Small intestine (tissue), 16 donors: ENCODE measurements at places on chromosomes 4 and X. TPM values are rescaled to one million over a fixed set of nuclear protein-coding genes. Genes with fewer than 3 reads are reported as not detected.

Gene FRAS1
- not detected for polyA plus RNA-seq

Gene ART3
- 0.60 TPM for polyA plus RNA-seq

Gene OTUD5
- polyA plus RNA-seq: 57.5 TPM

DNA sequence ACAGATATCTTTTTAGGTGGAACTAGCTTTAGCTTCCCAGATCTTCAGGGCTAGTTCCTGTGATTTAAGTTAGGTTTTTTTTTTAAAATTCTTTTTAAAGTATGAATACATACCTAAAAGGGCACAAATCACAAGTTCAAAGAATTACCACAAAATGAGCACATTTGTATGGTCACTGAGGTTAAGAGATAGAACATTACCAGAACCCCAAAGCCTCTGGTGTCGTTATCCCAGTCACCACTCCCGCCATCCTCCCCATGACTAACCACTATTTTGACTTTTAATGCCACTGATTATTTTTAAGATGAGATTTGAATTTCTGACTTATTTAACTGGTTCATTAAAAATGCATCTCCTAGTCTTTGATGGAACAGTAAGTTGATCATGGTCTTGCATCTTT lies 5.4 kb downstream of the PGK1 start:
- H3K36me3 ChIP-seq: peaks cover 17% of the 10 kb centered on the region
- H3K27me3 ChIP-seq: no peaks in the 10 kb centered on the region

- no peaks in the 10 kb centered on the region for H3K36me3 ChIP-seq
- H3K27ac ChIP-seq: no peak overlapping the region
- H3K4me3 ChIP-seq: no peak overlapping the region
- H3K4me1 ChIP-seq: no peaks in the 10 kb centered on the region
- no peaks in the 10 kb centered on the region for H3K27me3 ChIP-seq
Measured at GRCh38 chrX:138889149-138889548, 177.6 kb upstream of the FGF13 start.

GRCh38 chrX:15033917-15034316 lies 160.7 kb downstream of the MOSPD2 start:
- DNase-seq: no peak
- no peak overlapping the region for H3K4me3 ChIP-seq
- no peaks in the 10 kb centered on the region for H3K4me1 ChIP-seq
- no peaks in the 10 kb centered on the region for H3K36me3 ChIP-seq
- no peak overlapping the region for H3K27ac ChIP-seq

DNA sequence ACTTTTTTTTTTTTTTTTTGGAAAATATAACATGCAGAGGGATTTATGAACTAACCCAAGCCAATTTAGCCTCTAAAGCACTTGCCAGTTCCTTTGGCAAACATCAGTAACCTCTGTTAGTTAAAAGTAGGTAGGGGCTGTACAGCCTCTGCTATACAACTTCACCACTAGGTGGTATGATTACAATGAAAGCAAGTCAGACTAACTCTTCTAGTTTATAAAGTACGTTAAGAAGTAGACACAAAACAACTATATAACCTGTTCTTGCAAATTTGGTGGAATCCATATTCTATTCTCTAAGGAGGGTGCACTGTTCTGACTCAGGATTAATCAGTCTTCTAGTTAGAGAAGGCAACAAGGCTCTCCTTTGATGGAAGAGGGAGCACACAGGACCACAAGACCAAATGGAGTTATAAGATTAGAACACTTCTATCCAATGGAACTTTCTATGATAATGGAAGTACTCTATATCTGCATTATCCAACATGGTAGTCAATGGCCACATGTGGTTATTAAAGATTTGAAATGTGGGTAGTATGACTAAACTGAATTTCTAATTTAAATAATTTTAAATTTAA lies 12.8 kb downstream of the AIMP1 start:
- H3K4me1 ChIP-seq: no peaks in the 10 kb centered on the region
- DNase-seq: peak; percentile 44
- no peaks in the 10 kb centered on the region for H3K27me3 ChIP-seq
- peaks cover 9% of the 10 kb centered on the region for H3K36me3 ChIP-seq

- no peak overlapping the region for H3K27ac ChIP-seq
- H3K27me3 ChIP-seq: no peaks in the 10 kb centered on the region
- H3K4me3 ChIP-seq: no peak overlapping the region
- no peaks in the 10 kb centered on the region for H3K36me3 ChIP-seq
- DNase-seq: no peak
- no peaks in the 10 kb centered on the region for H3K4me1 ChIP-seq
Measured at GRCh38 chr4:123340381-123340701, 56.3 kb upstream of the SPRY1 start.

GRCh38 chrX:74421036-74421739 lies at the start of gene SLC16A2:
TSS of gene SLC16A2 (plus strand) at chrX:74421493. CDS start at chrX:74421638, 145 bp downstream.
- DNase-seq: peak; percentile 16
- no peaks in the 10 kb centered on the region for H3K36me3 ChIP-seq
- H3K4me3 ChIP-seq: peak within 1 kb of the TSS; percentile 53
- no peaks in the 10 kb centered on the region for H3K4me1 ChIP-seq
- no peaks in the 10 kb centered on the region for H3K27me3 ChIP-seq

DNA sequence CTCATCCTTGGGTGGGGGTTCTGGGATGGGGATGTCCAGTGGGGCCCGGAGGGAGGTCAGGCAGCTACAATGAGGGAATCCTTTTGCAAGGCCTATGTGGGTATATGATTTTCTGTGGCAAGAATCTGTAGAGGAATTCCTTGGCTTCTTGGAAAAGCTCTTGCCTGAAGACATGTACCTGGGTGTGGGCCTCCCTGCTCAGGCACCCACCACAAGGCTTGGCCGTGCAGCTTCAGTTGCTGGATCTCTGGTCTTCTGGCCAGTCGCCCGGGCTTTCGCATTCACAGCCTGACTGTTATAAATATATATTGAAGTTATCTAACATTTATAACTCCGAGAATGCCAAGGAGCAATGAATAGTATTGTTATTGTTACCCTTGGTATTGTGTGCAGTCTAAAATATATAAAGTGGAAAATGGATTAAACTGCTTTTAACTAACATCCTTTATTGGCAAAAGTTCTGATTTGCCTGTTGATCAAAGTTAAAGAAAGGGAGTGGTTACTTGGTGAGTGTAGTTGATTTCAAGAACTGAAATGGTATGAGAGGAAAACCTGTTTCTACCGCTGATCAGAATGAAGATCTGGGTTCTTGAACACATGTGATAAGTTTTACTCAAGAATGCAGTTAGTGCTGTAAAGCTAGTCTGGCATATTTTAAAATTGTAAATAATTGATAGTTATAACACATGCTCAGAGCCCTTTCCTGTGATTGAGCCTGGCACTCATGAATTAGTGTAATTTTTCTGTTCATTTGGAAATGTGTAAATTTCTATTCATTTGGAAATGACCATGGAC lies 36.0 kb downstream of the PTTG2 start:
- DNase-seq: peak; percentile 48
- H3K4me1 ChIP-seq: peaks cover 7% of the 10 kb centered on the region
- no peak overlapping the region for H3K27ac ChIP-seq
- no peaks in the 10 kb centered on the region for H3K27me3 ChIP-seq
- no peaks in the 10 kb centered on the region for H3K36me3 ChIP-seq

- no peak overlapping the region for H3K4me3 ChIP-seq
- no peaks in the 10 kb centered on the region for H3K4me1 ChIP-seq
- no peak overlapping the region for H3K27ac ChIP-seq
- H3K27me3 ChIP-seq: no peaks in the 10 kb centered on the region
Measured at GRCh38 chr4:109410776-109411175, 22.8 kb upstream of the SEC24B start.

DNA sequence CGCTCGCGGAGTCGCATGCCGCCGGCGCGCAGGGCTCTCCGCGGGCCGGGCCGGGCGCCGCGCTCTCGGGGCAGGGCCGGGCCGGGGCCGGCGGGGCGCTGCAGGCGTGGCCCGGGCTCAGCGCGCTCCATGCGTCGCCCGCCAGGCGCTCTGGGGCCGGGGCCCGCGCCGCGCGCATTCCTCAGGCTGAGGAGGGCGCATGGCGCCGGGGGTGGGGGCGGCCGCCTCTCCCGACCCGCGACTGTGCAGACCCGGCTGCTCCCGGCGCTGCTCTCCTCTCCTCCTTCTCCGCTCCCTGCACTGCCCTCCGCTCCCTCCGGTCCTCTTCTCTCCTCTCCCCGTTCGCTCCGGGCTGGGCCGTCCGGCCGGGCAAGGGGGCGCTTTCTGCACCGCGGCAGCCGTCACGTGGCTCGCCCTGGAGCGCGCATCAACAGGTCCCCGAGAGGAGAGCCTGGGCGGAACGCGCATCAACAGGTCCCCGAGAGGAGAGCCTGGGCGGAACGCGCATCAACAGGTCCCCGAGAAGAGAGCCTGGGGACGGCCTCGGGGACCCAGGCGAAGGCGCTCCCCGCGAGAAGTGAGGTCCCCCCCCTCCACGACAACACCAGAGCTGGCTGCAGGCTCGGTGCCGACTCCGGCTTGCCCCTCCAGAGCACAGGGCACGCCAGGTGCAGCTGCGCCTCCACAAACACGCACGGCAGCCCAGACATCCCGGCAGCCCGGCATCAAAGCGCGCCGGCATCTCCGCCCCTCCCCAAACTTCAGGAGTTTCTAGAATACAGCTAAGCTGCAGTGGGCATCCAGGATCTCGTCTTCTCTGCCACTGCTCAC lies 12.9 kb downstream of the PPP2R3B start:
- no peaks in the 10 kb centered on the region for H3K36me3 ChIP-seq
- H3K4me1 ChIP-seq: no peaks in the 10 kb centered on the region
- no peak for DNase-seq
- peaks cover 17% of the 10 kb centered on the region for H3K27me3 ChIP-seq
- H3K27ac ChIP-seq: no peak overlapping the region

DNA sequence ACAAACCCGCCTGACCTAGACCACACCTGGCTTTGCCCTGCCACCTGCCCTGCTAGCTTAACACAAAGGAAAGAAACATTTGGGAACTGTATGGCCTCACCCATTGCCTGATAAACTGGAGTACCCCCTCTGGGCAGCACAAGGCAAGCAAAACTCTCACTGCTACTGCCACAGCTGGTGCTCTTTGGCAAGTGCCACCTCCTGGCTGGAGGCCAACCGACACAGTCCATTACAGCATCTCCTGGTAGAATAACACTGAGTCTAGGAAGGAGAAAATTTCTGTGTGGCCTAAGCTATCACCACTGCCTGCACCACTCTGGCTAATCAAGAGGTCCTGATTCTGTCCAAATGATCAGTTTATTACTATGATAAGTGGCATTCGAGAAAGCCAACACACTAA lies 18.9 kb upstream of the SPANXN3 start:
- H3K27me3 ChIP-seq: no peaks in the 10 kb centered on the region
- DNase-seq: peak; percentile 0
- no peaks in the 10 kb centered on the region for H3K36me3 ChIP-seq

DNA sequence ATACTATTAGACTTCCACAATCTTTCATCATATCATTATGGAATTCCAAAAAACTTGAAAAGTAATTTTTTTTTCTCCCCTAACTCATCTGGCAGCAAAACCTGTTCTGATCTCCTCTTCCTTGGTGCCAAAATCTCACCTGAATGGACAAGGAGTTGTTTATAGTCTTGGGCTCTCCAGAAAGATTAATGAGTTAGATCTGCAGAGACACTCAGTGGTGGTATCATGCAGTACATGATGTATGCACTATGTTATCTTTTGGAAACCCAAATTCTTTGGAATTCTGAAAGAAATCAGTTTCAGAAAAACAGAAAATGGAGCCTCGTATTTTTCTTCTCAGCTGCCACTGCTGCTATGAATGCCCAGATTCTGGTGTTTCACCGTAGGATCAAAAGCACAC lies 11.7 kb downstream of the GPM6B start:
- no peaks in the 10 kb centered on the region for H3K27me3 ChIP-seq
- H3K4me1 ChIP-seq: no peaks in the 10 kb centered on the region
- no peak for DNase-seq
- no peak overlapping the region for H3K4me3 ChIP-seq
- no peaks in the 10 kb centered on the region for H3K36me3 ChIP-seq

- H3K27me3 ChIP-seq: no peaks in the 10 kb centered on the region
- no peak overlapping the region for H3K4me3 ChIP-seq
- H3K4me1 ChIP-seq: no peaks in the 10 kb centered on the region
- no peak overlapping the region for H3K27ac ChIP-seq
Measured at GRCh38 chr4:167359711-167360110, 125.4 kb upstream of the SPOCK3 start.

- no peak overlapping the region for H3K4me3 ChIP-seq
- no peaks in the 10 kb centered on the region for H3K27me3 ChIP-seq
- peaks cover 5% of the 10 kb centered on the region for H3K4me1 ChIP-seq
Measured at GRCh38 chr4:5387457-5387856, 320.9 kb downstream of the EVC2 start.

- H3K27me3 ChIP-seq: no peaks in the 10 kb centered on the region
- peaks cover 5% of the 10 kb centered on the region for H3K36me3 ChIP-seq
- H3K4me3 ChIP-seq: peak overlapping the region; percentile 1
- peak; percentile 89 for DNase-seq
- H3K27ac ChIP-seq: no peak overlapping the region
Measured at GRCh38 chr4:183507925-183508696, 3.3 kb downstream of the ING2 start.

- H3K4me1 ChIP-seq: no peaks in the 10 kb centered on the region
- H3K4me3 ChIP-seq: no peak overlapping the region
- DNase-seq: no peak
- H3K27me3 ChIP-seq: no peaks in the 10 kb centered on the region
- H3K27ac ChIP-seq: no peak overlapping the region
- H3K36me3 ChIP-seq: peaks cover under 1% of the 10 kb centered on the region
Measured at GRCh38 chr4:152327606-152328453, 208.1 kb downstream of the FBXW7 start.

DNA sequence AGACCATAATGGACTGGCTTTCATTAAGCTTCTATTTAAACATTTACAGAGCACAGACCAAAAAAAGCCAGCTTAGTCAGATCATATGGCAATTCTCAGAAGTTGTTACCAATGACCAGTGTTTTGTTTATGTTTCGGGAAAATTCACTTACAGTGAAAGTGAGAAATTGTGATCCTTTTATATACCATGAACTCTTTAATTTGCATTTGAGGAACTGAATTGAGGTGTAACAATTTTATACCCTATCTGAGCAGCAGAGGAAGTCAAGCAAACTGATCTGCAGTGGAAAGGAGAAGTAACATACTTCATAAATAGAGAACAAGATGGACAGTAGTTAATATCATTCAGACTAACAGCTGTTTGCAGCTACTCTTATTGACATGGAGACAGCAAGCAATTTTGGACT lies 97.1 kb downstream of the TMA16 start:
- H3K4me1 ChIP-seq: no peaks in the 10 kb centered on the region
- H3K36me3 ChIP-seq: no peaks in the 10 kb centered on the region

GRCh38 chr4:167831855-167832254 lies 260.5 kb upstream of the ANXA10 start:
- no peak for DNase-seq
- no peak overlapping the region for H3K27ac ChIP-seq
- no peak overlapping the region for H3K4me3 ChIP-seq
- H3K27me3 ChIP-seq: no peaks in the 10 kb centered on the region
- no peaks in the 10 kb centered on the region for H3K4me1 ChIP-seq

DNA sequence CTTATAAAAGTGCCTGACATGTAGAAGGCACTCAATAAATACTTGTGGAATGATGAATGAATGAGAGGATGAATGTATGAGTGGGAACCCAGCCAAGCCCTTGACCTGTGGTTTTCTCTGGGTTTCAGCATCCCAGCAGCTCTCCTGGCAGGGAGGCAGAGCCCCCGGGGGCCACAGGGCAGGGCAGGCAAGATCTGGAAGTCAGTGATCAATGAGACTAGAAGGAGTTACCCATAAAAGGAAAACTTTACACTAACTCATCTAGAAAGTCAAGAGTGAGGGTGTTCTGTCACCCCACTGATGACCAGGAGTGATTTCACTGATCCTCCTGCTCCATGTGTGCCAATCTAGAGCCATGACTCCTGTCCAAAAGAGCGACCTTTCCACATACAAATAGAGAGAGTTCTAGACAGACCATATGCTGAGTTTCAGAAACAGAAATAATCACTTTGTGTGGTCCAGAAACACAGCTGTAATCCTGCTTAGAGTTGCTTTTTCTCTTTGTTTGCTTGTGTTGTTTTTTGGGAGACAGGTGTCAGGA lies 37.4 kb downstream of the MGARP start:
- no peaks in the 10 kb centered on the region for H3K4me1 ChIP-seq
- no peak overlapping the region for H3K27ac ChIP-seq
- DNase-seq: no peak
- no peaks in the 10 kb centered on the region for H3K36me3 ChIP-seq
